CD4-positive, alpha-beta T cell treated with Interleukin-6 at 100 ng/mL for 8 hours (primary cell): ENCODE measurements at places on chromosomes 12 and 14.

DNA sequence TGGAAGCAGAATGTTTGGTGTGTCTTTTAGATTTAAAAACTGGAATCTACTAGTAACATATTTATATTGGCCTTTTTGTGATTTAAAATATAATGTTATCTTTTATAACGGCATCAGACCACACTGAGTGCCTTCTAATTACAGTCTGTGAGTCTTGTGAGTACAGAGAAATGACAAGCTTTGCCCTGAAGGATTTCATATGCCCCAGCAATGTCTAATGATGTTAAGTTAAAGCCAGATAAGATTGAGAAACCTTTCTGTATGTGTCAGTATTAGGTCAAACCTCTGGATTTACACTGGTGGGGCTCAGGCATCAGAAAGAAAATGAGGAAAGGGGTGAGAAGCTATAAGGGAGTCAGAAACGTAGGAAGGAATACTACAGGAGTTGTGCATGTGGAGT is 25.2 kb downstream of the PLEKHA5 start:
- DNase-seq, result no peak

- DNase-seq, result no peak
Measured at GRCh38 chr12:108576660-108577234, 14.4 kb downstream of the ISCU start.

DNA sequence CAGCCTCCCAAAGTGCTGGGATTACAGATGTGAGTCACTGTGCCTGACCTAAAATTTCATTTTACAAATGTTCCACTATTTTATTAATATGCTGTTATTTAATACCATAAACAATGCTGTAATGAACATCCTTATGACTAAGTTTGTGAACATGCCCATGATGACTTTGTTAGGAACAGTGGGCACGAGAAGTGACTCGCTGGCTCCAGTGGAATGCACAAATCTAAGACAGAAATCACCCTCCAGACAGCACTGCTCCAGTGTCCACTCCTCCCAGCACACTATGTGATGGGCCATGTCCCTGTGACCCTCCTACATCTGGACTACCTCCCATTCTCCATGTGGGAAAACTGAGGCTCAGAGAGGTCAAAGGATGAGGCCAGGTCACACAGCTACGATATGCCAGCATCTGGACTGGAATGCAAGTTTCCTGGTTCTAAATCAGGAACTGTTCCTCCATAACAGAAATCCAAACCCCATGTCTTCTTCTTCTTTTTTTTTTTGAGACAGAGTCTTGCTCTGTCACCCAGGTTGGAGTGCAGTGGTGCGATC is 57.9 kb downstream of the GPR68 start:
- DNase-seq, result no peak

DNA sequence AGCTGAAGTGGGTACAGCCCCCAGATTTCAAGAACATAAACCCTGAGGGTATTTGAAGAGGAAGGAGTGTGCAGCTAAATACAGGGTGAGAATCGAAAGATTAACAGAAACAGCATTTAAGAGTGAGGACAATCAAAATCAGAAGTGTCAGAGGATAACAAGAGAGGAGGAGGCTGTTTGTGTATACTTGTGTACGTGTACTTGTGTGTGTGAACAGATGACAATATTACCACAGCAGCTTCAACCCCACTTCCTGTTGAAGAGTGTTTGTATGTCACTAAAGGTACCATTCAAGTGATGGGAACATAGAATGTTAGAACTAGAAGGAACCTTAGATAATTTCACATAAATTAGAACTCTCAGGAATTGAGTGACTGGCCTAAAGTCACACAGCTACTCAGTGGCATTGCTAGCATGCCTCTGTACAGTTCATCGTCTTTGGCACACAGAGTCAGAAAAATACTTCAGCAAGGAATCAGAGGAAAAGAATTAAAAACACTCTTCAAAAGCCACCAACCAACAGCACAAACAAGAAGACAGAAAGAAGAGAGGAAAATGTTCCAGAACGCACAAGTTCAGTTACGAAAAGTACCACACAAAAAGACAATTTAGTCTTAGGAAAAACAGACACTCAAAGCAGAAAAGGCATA is 164.3 kb upstream of the BCL2L14 start:
- no peak for DNase-seq

DNA sequence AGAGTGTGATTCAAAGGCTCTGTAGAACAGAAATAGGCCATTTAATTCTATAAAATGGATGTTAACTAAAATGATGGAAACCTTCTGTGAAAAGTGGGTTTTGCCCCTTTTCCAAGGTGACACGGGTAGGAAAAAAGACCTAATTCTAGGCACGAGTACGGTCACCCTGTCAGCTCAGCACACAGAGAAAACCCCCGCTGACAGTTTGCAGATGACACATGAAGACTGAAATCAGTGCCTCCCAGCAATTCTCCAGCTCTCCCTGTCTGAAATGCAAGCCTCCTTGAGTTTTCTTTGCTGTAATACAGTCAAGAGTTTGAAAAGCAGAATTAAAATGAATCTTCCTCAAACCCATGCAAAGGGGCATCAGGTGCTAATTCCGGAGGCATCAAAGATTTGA is 230.0 kb downstream of the TMEM132D start:
- no peak for DNase-seq

- DNase-seq, result no peak
Measured at GRCh38 chr14:54787261-54787660, 115.4 kb downstream of the GCH1 start.

DNA sequence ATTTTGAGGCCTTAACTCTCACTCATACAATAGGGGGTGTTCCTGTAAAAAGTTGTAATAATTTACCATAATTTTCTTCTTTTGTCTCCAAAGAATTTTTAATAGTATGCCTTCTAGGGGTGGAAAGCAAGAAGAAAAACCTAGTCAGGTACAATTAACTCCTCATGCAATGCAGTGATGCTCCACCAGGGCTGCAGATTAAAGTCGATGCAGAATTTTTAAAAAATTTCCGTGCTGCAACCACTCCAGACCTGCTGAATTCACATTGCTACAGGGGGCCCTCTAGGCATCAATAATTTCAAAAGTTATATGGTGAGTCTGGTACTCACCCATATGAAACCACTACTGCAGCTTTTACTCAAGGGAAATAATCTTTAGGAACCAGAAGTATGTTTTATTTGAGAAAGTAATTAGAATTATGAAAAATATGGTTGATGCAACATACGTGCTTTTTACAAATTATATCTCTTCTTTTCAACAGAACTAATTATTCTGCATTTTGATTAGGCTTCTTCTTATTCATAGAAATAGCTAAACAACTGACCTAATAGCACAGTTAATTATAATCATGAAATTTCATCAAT is 353.2 kb downstream of the BCAT1 start:
- no peak for DNase-seq

- no peak for DNase-seq
Measured at GRCh38 chr12:69044887-69045286, 111.9 kb upstream of the CPM start.

DNA sequence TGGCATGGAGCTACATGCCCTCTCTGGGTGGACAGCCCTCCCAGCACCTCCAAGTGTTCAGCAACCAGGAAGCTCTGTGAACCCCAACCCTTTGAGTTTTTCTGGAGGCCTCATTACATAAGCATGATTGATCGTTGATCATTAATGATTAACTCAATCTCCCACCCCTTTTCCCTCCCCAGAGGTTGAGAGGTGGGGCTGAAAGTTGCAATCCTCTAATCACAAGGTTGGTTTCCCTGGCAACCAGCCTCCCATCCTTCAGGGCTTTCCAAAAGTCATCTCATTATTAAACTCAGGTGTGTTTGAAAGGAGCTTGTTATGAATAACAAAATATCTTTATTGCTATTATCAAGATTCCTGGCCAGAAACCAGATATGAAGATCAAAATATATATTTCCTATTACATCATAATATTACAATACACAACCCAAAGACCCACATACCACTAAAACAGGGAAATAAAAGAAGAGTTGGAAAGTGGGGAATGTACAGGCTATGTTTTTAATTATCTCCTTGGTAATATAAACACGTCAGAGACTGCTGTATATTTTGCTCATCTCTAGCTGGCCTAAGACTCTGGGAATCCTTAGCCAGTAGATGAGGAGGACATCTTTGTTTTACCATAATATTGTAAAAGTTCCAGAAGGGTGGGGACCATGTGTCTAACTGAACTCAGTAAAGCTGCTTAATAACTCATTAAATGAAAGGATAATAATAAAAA is 73.6 kb downstream of the SSPN start:
- no peak for DNase-seq

- peak; percentile 58 for DNase-seq
Measured at GRCh38 chr12:49358483-49359141, 8.7 kb upstream of the SPATS2 start.

DNA sequence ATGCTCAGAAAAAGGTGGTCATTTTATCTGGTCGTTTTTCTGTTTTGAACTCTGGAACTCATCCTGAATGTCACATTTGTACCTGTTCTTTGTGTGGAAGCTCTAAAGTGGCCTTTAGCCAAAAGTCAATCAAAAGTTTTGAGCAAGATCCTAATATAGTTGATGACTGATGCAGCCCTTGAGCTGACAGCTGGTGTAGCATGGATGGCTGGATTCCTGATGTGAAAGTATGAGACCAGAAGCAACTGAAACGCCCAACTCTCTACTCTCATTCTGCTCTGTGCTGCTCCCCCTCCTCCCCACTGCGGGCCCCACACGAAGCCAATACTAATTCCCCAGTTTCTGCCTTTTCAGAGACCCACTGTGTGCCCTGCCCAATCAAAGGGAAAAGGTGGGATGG is 10.3 kb upstream of the MYH7 start:
- no peak for DNase-seq

DNA sequence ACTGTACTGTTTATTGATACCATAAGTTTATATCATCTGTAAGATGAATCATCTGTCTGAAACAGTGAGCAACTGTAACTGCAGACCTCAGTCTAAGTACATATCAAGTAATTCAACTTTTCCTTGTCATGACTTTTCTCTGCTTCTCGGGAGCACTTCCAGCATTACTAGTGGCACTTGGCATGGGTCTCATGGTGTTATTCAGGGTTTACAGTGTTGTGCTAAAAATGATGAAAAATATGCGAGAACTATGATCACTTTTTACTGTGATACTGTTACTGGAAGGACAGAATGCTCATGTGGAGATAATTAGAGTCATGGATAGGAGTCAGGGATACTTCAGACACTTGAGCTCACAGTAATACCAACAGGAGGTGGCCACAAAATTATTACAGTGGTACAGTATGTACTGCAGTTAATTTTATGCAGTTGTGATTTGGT is 8.3 kb downstream of the KTN1 start:
- no peak for DNase-seq

DNA sequence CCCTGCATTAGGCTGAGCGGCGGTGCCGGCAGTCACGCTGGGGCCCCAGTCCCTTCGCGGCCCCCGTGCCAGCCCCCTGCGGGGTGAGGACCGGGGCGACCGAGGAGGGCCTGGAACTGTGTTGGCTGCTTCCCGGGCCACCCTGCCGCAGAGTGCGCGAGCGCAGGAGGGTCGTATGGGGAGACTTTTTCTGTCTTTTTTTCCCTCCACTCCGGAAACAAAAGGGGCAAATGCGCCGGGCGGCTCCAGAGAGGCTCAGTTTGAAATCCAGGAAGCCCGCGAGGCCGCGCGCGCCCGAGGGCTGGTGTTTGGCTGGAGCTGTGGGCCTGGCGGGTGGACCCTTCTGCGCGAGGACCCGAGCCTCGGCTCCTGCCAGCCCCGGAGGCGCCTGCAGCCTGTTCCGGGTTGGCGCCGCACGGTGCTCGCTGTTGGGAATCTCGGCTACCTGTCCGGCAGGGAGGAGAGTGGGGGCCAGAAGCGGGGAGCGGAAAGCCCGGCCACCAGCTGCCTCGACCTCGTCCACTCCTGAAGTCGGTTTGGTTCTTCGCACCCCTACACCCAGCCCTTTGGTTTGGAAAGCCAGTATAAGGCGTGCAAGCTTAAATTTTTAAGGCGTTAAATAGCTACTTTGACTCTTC is 638 bp downstream of the PLEKHG3 start:
- DNase-seq, result no peak

- DNase-seq, result no peak
Measured at GRCh38 chr14:64910847-64911495, 3.3 kb upstream of the CHURC1 start.
